IMR-90 (cell line): ENCODE measurements at places on chromosomes 3 and 15.

GRCh38 chr3:52006017-52006819 lies 10.5 kb upstream of the RPL29 start:
- no peak overlapping the region for H3K27ac ChIP-seq
- peaks cover 11% of the 10 kb centered on the region for H3K4me1 ChIP-seq
- DNase-seq: no peak
- H3K36me3 ChIP-seq: no peaks in the 10 kb centered on the region
- no peak overlapping the region for H3K4me3 ChIP-seq

DNA sequence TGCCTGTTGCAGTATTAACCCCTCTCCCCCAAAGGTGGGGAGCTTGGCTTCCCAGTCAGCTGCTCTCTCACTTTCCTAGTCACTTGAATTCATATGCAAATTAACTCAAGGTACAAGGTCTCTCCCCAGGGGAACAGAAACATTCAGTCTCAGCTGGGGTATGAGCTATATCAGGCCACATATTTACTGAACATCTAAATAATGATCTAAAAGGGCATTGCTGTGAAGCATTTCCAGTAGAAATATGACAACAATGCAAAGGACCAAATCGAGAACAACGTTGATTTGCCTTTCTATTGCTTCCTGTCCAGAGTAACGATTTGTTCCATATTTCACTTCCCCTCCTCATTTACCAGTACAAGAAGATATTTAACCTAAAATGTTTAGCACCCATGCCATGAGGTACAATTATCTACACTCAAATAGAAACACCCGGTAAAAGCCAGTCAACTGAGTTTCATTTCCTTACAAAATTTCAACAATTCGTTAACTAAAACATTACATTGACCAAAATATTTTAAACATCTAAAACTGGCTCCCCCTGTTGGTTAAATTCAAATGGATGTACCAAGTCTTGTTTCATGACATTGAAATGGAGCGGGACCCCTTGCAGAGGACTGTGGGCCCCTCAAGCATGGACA lies 36.5 kb upstream of the KLHL6 start:
- H3K4me3 ChIP-seq: no peak overlapping the region
- no peaks in the 10 kb centered on the region for H3K36me3 ChIP-seq
- H3K27ac ChIP-seq: no peak overlapping the region
- DNase-seq: no peak
- peaks cover 11% of the 10 kb centered on the region for H3K27me3 ChIP-seq
- H3K4me1 ChIP-seq: no peaks in the 10 kb centered on the region

GRCh38 chr15:75059607-75060006 lies 36.2 kb downstream of the PPCDC start:
- no peaks in the 10 kb centered on the region; the same call in 1 of the 2 replicates for H3K4me1 ChIP-seq
- H3K27me3 ChIP-seq: no peaks in the 10 kb centered on the region
- H3K36me3 ChIP-seq: no peaks in the 10 kb centered on the region
- DNase-seq: no peak
- no peak overlapping the region for H3K4me3 ChIP-seq

GRCh38 chr3:140717921-140718320 lies 40.1 kb downstream of the TRIM42 start:
- no peaks in the 10 kb centered on the region for H3K27me3 ChIP-seq
- H3K4me3 ChIP-seq: no peak overlapping the region
- no peaks in the 10 kb centered on the region for H3K4me1 ChIP-seq
- no peak for DNase-seq

- peaks cover 35% of the 10 kb centered on the region for H3K27me3 ChIP-seq
- H3K4me1 ChIP-seq: peaks cover 15% of the 10 kb centered on the region; the same call in 1 of the 2 replicates
- no peaks in the 10 kb centered on the region for H3K36me3 ChIP-seq
- peak; percentile 49 for DNase-seq
- H3K27ac ChIP-seq: no peak overlapping the region
- no peak overlapping the region for H3K4me3 ChIP-seq
These were observed 2.9 kb upstream of the C15orf39 start for GRCh38 chr15:75198560-75199356.

DNA sequence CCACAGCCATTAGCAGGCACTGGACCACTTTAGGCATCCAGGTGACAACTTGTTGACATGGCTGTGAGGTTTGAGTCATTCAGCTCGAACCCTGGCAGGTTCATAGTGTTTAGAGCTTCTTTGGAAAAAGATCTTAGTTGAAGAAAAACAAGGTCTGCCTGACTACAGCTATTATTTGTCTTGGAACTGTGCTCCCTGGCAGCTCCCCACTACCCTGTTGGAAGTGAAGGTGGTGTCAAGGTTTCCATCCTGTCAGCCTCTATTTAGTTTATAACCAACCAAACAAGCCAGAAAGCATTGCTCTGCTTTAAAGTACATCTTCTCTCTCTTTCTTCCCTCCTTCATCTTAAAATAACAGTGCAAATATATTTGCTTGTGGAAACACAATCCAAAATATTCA lies 56.8 kb downstream of the KAT2B start:
- no peaks in the 10 kb centered on the region for H3K27me3 ChIP-seq
- no peaks in the 10 kb centered on the region for H3K36me3 ChIP-seq
- no peak for DNase-seq
- H3K4me1 ChIP-seq: peaks cover 2% of the 10 kb centered on the region; the same call in 1 of the 2 replicates
- no peak overlapping the region for H3K27ac ChIP-seq
- H3K4me3 ChIP-seq: no peak overlapping the region

DNA sequence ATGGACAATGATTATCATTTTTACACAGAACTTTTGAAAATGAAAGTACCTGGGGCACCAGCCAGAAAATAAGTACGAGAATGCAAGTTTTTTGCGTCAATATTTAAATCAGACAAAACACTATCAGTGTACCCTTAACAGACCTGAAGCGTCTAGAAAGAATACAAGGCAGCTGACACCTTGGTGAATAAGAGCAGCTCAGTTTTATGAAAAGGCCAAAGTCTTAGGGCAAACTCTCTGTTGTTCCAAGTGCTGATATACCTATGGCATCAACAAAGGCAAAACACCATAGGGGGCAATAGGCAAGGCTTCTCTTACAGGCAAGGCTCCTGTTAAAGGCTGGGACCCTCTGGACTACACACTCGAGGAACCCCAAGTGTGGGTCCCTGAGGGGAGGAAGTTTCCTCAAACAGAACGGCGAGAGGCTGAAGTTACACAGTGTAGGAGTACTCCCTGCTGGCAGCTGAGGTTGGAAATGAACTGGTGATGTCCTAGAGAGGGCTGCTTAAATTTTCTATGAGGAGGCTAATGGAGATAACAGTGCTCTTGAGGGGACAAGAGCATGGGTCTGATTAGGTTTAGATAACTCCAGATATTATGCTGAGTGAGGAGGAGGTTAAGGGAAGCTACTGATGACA lies 291.0 kb downstream of the TIGIT start:
- no peaks in the 10 kb centered on the region for H3K27me3 ChIP-seq
- H3K27ac ChIP-seq: no peak overlapping the region
- peaks cover 1% of the 10 kb centered on the region; the same call in 1 of the 2 replicates for H3K36me3 ChIP-seq
- DNase-seq: no peak
- no peak overlapping the region for H3K4me3 ChIP-seq

- H3K36me3 ChIP-seq: no peaks in the 10 kb centered on the region
- no peak for DNase-seq
- no peak overlapping the region for H3K27ac ChIP-seq
- H3K4me3 ChIP-seq: no peak overlapping the region
These were observed 458.4 kb upstream of the ADAMTS9 start for GRCh38 chr3:65146179-65146578.

- no peak for DNase-seq
- peaks cover 29% of the 10 kb centered on the region for H3K36me3 ChIP-seq
These were observed 2.2 kb upstream of the ULK3 start for GRCh38 chr15:74845208-74845568.

DNA sequence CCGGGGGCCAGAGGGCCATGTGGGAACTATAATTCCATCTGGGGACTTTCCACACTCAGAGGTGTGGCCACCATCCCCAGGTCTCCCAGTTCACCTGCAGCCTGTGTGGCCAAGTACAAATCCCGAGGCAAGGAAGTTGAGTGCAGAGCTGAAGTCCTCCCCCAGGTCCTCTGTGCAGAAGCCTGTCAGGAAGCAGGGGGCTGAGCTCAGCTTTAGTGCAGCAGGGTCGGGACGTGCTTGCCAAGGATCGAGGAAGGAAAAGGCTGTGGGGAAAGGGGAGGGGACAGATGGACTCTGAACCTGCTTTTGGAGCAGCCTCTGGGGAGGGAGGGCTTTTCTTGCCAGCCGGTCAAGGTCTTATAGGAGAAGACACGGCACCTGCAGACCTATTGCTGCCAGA lies 67.7 kb downstream of the CHRNA7 start:
- no peak for DNase-seq
- no peak overlapping the region for H3K4me3 ChIP-seq
- H3K27ac ChIP-seq: no peak overlapping the region

GRCh38 chr15:94070356-94071295 lies 160.7 kb upstream of the MCTP2 start:
- no peaks in the 10 kb centered on the region for H3K36me3 ChIP-seq
- no peaks in the 10 kb centered on the region for H3K27me3 ChIP-seq
- no peak for DNase-seq
- H3K4me1 ChIP-seq: no peaks in the 10 kb centered on the region
- no peak overlapping the region for H3K4me3 ChIP-seq

DNA sequence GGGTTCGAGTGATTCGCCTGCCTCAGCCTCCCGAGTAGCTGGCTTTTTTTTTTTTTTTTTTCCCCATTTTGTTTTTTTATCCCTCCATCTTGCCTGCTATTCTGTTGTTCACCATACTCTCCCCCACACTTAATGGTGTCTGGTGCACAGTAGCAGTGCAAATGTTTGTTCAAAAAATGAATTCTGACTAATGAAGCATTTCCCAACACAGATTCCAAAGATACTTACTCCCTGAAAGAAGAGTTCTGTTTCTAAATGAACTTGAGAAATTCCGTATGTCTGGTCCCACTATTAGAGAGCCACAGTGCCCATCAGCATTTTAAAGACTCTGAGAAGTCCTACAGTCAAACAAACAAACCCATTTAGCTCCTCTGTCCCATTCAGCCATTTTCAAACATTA lies 9.5 kb downstream of the EDEM1 start:
- H3K27ac ChIP-seq: peak overlapping the region; percentile 95
- DNase-seq: peak; percentile 60
- H3K27me3 ChIP-seq: no peaks in the 10 kb centered on the region
- H3K4me3 ChIP-seq: no peak overlapping the region

GRCh38 chr3:122227036-122227781 lies 43.7 kb downstream of the CASR start:
- H3K27ac ChIP-seq: no peak overlapping the region
- no peaks in the 10 kb centered on the region for H3K36me3 ChIP-seq
- H3K4me3 ChIP-seq: no peak overlapping the region
- H3K4me1 ChIP-seq: no peaks in the 10 kb centered on the region
- no peak for DNase-seq
- peaks cover 1% of the 10 kb centered on the region for H3K27me3 ChIP-seq

GRCh38 chr3:101011136-101011535 lies 17.9 kb upstream of the ABI3BP start:
- H3K4me3 ChIP-seq: no peak overlapping the region
- H3K27me3 ChIP-seq: no peaks in the 10 kb centered on the region
- H3K27ac ChIP-seq: no peak overlapping the region
- peak; percentile 13 for DNase-seq
- H3K36me3 ChIP-seq: no peaks in the 10 kb centered on the region
- H3K4me1 ChIP-seq: no peaks in the 10 kb centered on the region

GRCh38 chr15:45091576-45091975 lies 22.4 kb downstream of the DUOX2 start:
- DNase-seq: no peak
- peaks cover 34% of the 10 kb centered on the region for H3K27me3 ChIP-seq
- no peak overlapping the region for H3K4me3 ChIP-seq
- H3K27ac ChIP-seq: peak overlapping the region; percentile 62; the same call in 1 of the 2 replicates
- H3K36me3 ChIP-seq: no peaks in the 10 kb centered on the region

DNA sequence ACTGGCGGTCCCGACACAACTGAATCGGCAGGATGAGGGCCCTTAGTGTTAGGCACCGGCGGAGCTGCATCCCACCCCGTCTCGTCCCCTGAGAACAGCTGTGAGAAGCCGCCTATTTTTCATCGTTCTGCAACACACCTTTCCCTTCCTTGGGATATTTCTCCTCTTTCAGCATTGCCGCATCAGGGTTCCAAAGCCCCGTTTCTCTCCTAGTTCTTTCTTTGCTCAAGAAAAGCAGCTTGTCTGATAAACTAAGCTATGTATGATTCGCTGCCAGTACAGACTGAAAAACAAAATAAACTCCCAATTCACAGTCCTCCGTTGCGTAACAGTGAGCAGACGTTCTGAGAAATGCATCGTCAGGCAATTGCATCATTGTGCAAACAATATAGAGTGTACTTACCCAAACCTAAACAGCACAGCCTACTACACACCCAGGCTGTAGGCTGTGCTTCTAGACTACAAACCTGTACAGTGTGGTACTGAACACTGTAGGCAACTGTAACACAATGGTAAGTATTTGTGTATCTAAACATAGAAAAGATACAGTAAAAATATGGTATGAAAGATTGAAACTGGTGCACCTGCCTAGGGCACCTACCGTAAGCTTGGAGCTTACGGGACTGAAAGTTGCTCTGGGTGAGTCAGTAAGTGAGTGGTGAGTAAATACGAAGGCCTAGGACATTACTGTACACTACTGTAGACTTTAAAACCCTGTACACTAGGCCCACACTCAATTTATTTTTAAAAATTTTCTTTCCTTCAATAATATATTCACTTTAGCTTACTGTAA lies 8.9 kb upstream of the ADAMTS17 start:
- H3K4me1 ChIP-seq: no peaks in the 10 kb centered on the region
- H3K27ac ChIP-seq: no peak overlapping the region
- no peaks in the 10 kb centered on the region for H3K36me3 ChIP-seq
- peak; percentile 55 for DNase-seq

- no peak overlapping the region for H3K27ac ChIP-seq
- H3K4me1 ChIP-seq: no peaks in the 10 kb centered on the region
- H3K4me3 ChIP-seq: no peak overlapping the region
- DNase-seq: no peak
These were observed 363.5 kb downstream of the IGSF11 start for GRCh38 chr3:118671192-118671591.

- H3K27me3 ChIP-seq: no peaks in the 10 kb centered on the region
- no peak overlapping the region for H3K4me3 ChIP-seq
- H3K36me3 ChIP-seq: no peaks in the 10 kb centered on the region
- H3K27ac ChIP-seq: no peak overlapping the region
These were observed 67.9 kb downstream of the APBA2 start for GRCh38 chr15:28953573-28954195.

- 0 out of 2 replicates have a peak, but pooled peaks cover under 1% of the 10 kb centered on the region for H3K36me3 ChIP-seq
- peaks cover 2% of the 10 kb centered on the region; the same call in 1 of the 2 replicates for H3K4me1 ChIP-seq
- no peak overlapping the region for H3K27ac ChIP-seq
- no peak for DNase-seq
- no peak overlapping the region for H3K4me3 ChIP-seq
- no peaks in the 10 kb centered on the region for H3K27me3 ChIP-seq
These were observed 10.8 kb downstream of the PDCD10 start for GRCh38 chr3:167723872-167724271.

- H3K27ac ChIP-seq: peak overlapping the region; percentile 88
- DNase-seq: peak; percentile 81
- peak overlapping the region; percentile 96 for H3K4me3 ChIP-seq
- H3K27me3 ChIP-seq: no peaks in the 10 kb centered on the region
- peaks cover 12% of the 10 kb centered on the region for H3K4me1 ChIP-seq
These were observed 1.1 kb downstream of the NFKBIZ start for GRCh38 chr3:101850246-101851051.

DNA sequence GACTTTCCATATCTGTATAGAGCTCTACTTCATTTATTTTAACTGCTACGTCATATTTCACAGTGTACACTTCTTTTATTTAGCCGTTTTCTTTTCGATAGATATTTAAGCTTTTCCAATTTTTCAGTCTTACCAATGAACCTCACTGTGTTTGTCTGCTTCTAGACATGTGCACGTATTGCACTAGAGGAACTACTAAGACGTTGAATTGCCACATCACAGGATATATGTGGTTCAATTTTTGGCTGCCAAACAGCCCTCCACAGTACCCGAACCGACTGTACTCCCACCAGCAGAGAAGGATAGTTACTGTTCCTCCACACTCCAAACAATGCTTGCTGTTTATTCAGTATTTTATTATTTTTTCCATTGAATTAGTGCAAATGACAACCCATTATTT lies 2.0 kb downstream of the NR1I2 start:
- H3K4me3 ChIP-seq: no peak overlapping the region
- no peaks in the 10 kb centered on the region for H3K4me1 ChIP-seq
- no peaks in the 10 kb centered on the region for H3K36me3 ChIP-seq
